ENCODE measurements at places on chromosomes 7 and 10.

GRCh38 chr7:122199171-122199570 lies 55.1 kb upstream of the AASS start:
- DNase-seq, result no peak

DNA sequence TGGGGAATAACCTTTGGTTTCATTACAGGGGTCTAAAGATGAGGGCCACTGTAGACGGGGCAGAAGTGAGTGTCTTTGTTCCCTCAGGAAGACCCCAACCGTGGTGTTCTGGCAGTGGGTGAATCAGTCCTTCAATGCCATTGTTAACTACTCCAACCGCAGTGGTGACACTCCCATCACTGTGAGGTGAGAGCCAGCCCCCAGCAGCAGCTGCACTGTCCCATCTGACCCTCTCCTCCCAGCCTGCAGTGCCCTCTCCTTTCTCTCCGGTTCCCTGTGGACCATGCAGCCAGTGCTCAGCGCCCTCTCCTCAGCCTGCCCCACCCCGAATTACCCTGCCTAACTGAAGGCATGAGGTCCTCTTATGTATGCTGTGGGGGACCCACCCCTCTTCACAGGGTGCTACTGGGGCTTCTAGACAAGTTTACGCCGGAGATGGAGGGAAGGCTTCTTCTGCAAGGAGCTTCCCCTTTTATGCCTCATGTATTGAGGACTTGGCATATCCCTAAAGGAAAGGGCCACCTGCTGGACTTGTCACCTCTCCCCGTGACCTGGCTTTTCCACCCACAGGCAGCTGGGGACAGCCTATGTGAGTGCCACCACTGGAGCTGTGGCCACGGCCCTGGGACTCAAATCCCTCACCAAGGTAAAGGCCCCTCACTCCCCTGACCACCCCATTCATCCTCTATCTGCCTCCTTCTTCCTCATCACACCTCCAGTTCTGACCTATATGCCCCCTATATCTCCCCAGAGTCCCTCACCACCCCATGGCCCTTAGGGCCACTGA lies 5.1 kb downstream of the SFXN3 start:
- no peak for DNase-seq

DNA sequence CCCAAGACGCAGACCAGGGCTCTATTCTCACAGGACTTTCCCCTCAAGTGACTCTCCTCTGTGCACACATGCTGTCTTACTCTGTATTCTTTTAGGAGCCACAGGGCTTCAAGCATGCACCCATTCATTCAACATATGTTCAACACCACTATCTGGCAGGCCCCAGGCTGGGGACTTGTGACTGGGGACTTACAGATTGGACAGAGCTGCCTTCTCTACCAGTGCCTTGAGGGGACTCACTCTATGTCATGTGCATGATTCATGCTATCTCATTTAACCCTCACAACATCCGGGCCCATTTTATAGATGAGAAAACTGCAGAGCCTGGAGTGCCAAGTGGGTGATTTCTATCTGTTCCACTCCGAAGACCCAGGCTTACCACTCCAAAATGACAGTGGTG lies 34.3 kb downstream of the MYL10 start:
- DNase-seq, result no peak

- DNase-seq, result no peak
Measured at GRCh38 chr7:134660961-134661376, 14.3 kb downstream of the BPGM start.
